Esophagus squamous epithelium (tissue), 5 donors: ENCODE measurements at places on chromosomes 7 and 10.

- DNase-seq: no peak
These were observed 1.4 kb downstream of the TRA2A start for GRCh38 chr7:23530405-23530804.

- DNase-seq: no peak
These were observed 585.0 kb upstream of the MBL2 start for GRCh38 chr10:53357587-53357986.

DNA sequence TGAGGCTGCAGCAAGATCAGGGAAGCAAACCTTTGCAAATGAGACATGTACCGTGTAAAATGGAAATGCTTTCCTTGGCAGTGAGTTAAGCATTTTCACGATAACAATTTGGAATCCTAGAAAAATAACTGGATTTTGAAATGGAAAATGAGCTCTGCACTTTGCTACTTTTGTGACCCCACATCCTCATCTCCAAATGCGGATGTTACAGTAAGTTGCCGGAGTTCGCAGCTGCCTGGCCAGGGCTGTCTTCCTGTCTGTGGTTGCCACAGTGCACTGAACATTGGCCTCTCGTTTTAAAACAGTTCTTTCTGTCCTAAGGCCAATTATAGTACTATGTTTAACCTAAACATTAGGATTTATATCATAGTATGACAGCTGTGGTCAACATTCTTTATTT is 136.2 kb upstream of the FZD8 start:
- DNase-seq: no peak

GRCh38 chr7:116242178-116242577 is 31.8 kb downstream of the TES start:
- no peak for DNase-seq
